CD4-positive, alpha-beta T cell treated with Interleukin-2 at 100 ng/mL for 4 hours (primary cell): ENCODE measurements at places on chromosomes 7 and 10.

DNA sequence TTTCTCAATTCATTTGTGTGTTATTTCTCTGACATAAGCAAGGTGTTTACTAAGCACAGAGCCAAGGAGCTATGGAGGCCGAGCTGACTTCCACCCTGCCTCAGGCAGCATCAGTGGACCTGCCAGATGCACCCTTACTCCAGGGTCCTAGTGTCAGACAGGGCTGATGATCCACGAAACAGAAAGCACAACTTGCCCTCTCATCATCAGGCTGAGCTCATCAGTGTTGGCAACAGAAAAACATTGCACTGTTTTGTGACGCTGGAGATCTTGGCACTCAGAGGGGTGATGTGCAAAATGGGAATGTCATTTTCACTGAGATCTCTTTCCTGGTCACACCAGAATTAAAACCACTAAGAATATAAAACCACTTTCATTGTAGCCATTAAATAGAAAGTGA, 201.8 kb downstream of the GLI3 start:
- DNase-seq, result no peak

DNA sequence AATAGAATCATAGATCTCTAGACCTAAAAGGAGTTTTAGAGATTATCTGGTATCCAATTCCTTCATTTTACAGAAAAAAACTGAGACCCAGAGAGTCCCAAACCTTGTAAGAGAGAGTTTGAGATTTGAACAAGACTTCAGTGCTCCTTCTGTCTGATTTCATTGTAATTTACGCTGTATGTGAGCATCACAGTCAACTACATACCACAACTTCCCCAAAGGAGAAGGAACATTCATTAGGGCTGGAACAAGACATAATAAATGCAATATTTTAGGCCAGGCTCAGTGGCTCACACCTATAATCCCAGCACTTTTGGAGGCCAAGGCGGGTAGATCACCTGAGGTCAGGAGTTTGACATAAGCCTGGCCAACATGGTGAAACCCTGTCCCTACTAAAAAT, 17.3 kb upstream of the PRKAR2B start:
- DNase-seq, result no peak

- no peak for DNase-seq
Measured at GRCh38 chr10:59895629-59896116, 10.7 kb downstream of the CCDC6 start.

- DNase-seq, result no peak
Measured at GRCh38 chr10:43876976-43877375, 228.3 kb upstream of the ZNF32 start.

- DNase-seq, result no peak
Measured at GRCh38 chr10:51800725-51801424, 101.5 kb upstream of the CSTF2T start.

- no peak for DNase-seq
Measured at GRCh38 chr7:2512179-2512661, 7.4 kb upstream of the LFNG start.

GRCh38 chr7:135991906-135992305, 14.7 kb upstream of the MTPN start:
- DNase-seq, result no peak

DNA sequence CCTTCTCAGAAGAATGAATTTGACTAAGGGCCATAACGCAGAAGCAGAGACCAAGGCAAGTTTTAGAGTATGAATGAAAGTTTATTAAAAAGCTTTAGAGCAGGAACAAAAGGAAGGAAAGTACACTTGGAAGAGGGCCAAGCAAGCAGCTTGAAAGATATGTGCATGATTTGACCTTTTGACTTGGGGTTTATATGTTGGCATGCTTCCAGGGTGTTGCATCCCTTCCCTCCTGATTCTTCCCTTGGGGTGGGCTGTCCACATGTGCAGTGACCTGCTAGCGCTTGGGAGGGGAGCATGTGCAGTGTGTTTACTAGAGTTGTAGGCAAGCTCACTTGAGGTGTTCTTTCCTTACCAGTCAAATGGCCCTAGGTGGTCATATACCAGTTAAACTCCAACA, 37.9 kb upstream of the LRRN3 start:
- no peak for DNase-seq

GRCh38 chr7:3439333-3440030, 138.4 kb downstream of the SDK1 start:
- DNase-seq, result no peak

GRCh38 chr10:13560597-13560996, 26.2 kb upstream of the PRPF18 start:
- no peak for DNase-seq

- no peak for DNase-seq
Measured at GRCh38 chr10:105104297-105104696, 463.2 kb downstream of the SORCS3 start.

DNA sequence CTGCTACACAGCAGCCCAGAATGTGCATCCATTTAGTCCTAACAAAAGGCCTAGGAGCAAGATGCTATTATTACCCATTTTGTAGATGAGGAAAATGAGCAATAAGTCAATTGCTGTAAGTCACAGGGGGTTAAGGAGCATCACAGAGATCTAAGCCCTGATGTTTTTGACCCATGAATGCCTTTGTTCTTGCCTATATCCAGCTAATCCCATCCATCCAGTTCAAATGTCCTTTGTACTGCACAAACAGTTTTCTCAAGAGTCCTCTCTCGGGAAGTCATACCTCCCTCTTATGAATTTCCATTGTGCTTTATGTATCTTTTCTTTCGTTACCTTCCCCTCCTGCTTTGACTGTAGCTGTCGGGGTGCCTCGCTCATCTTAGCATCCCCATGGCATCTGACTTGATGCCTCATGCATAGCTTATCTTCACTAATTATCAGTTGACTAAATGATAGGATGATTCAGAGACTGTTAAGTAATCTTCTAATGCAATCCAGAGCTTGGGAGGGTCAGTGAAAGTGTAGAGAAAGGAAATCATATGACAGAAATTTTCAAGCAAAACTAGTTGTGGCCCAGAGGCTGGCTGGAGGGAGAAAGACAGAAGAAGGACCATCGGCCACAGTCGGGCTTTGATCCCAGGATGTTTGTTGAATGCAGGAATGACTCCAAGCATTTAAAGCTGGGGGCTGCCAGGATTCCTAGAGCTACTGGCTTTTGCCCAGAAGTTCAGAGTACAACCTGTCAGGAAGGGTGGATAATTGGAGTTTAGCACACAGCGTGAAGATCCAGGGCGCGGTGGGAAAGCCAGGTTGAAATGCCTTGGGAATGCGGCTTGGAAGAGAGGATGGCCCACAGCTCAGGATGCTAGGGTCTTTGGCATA, 23.5 kb downstream of the BLVRA start:
- no peak for DNase-seq

DNA sequence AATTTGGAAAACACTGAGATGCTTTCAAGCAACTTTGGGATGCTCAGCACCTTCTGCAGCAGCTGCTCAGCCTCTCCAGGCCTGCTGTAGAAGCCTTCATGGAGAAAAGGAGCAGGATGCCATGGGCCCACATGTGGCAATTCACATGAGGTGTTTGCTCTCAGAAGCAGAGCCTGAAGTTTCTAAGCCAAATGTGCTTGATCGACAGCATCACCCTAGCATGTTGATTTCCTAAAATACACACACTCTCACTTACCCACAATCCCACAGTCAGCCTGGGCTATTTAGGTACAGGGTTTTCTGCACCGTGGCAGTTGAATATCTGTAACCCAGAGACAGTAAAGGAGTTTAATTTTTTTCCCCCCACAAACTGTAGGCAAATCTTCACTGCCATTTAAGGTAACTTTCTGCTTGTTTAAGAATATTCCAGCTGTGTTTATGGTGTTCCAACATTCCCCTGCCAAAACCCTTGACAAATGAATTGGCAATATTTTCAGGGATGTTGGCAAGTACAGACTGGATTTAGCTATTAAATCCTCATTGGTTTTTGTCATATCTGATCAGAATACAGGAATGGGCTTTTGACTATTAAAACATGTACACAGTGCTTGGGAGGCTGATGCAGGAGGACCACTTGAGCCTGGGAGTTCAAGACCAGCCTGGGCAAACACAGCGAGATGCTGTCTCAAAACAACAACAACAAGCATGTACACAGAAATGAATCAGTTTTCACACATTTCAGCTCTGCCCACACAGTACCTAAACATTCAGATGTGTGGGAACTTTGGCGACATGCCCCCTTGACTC, 244.2 kb downstream of the CELF2 start:
- DNase-seq, result no peak

DNA sequence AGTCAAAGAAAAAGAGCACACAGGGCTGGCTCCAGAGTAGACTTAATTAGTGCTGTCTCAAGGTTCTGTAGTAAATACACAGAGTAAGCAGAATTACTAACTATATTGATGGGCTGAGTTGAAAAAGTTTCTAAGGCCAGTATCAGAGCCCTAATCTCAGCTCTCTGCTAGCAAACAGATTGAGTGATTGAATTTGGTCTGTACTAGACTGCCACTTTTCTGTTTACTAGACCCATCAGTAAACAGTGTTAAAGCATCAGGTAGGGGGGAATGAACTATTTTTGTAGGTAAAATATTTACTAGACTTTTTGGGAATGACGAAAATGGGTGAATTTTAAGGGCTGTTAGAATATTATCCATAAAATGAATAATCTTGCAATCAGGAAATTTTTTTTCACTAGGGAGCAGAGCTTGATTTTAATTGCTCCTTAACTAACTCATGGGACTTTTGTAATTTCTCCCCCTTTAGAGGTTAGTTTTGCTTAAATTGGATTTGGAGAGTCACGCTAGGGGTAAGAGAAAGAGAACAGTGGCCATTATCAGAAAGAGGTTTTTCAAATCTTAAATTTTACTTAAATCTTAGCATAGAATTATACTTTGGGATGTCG, 37.3 kb upstream of the RASGEF1A start:
- DNase-seq, result no peak

DNA sequence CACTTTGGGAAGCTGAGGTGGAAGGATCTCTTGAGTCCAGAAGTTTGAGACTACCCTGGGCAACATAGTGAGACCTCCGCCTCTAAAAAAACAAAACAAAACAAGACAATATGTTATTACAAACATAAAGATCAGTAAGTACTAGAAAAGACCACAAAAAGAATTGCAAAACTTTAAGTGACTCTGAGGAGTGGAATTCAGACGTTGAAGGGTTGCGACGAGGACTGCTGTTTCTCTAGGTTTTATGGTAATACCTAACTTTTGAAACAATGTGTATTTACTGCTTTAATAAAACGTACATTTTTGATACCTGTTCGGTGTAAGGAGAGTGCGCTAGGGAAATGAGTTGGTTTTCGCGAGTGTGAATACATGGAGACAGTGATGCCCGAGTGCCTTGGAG, 250.4 kb downstream of the GATA3 start:
- no peak for DNase-seq

DNA sequence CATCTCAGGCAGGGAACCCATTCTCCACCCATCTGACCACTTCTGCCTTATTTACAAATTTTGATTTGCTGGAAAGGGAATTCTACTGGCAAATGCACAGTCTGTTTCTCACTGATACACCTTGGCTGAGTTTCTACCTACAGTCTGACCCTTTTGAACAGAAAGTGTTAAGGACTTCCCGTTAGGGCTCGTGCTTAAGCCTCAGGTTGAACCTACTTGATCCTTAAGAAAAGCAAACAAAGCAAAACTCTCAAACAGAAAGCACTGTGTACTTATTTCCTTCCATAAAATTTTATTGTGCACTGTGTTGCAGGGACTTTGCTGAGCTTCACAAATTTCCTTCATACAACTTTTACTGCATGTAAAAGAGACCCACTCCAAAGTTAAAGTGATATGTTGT, 367.8 kb downstream of the NRG3 start:
- DNase-seq, result no peak

GRCh38 chr7:143934526-143935325, at the start of gene OR2F2:
OR2F2 (plus strand) TSS chr7:143935233; CDS start chr7:143935233, 0 bp downstream.
- no peak for DNase-seq

DNA sequence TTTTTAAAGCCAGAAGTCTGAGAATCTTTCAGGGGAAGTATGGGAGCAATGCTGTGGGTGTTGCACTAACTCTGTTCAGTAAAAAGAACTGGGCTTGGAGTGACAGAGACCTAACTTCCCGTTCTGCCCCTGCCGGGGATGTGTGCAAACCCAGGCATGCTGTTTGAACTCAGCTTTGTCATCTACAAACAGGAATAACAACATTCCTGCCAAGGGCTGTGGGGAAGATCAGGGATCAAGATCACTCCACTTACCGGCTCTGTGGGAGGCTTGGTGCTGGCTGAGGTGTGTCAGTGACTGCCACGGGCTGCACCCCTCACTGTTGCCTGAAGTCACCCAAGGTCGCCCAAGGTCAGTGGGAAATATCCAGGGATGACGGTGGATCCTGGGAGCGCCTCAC, 23.1 kb upstream of the DRGX start:
- no peak for DNase-seq

- DNase-seq, result peak; percentile 65
Measured at GRCh38 chr7:5143106-5143505, 46.9 kb upstream of the WIPI2 start.

DNA sequence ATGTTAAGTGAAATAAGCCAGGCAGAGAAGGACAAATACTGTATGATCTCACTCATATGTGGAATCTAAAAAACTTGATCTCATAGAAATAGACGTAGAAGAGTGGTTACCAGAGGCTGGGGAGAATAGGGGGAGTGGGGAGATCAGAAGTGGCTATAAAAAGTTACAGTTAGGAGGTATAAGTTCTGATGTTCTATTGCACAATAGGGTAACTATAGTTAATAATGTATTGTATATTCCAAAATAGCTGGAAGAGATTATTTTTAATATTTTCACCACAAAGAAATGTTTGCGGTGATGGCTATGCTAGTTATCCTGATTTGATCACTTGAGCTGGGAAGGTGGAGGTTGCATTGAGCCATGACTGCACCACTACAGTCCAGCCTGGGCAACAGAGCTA, 53.8 kb downstream of the SLC18A2 start:
- no peak for DNase-seq

DNA sequence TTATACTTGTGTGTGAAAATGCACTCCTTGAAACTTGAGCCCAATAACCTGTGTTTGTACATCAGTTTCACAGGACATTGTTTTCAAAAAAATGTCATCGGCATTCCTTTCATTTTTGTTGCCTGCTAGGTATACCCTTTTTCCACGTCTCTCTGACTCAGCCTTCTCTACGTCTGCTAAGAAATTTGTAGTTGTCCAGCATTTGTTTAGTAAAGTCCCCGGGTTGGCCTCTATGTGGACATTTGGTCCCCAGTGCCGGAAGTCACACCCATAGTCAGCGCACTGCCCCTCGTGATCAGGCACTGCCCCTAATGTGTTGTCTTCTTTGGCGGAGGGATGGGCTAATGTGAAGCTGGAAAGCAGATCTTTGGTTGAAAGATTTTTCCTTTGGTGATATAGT, 222.3 kb downstream of the LRMDA start:
- DNase-seq, result no peak

- DNase-seq, result no peak
Measured at GRCh38 chr7:23709081-23709750, 803 bp upstream of the STK31 start.

DNA sequence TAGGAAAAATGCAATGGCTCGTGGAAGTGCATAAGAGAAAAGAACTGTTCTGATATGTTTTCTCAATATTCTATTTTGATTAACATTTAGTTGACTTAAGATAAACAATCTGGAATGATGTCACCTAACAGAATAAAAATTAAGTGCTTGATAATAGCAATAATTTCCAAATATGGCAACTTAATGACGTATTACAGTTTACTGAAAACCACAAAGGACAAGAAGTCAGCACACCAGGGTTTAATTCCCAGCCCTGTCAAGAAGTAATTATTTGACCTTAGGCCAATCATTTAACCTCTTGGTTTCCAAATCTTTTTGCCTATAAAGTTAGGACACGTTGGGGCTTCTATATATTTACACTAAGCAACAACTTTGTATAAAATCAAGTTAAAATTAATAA, 95.7 kb downstream of the CABCOCO1 start:
- DNase-seq, result no peak

- no peak for DNase-seq
Measured at GRCh38 chr7:130879191-130879590, 145.2 kb upstream of the KLF14 start.

GRCh38 chr7:107907790-107908189, 16.8 kb downstream of the DLD start:
- DNase-seq, result no peak
